ENCODE measurements at places on chromosomes 5 and 9.

- DNase-seq = no peak
These were observed 46.4 kb downstream of the SARDH start for GRCh38 chr9:133691626-133692363.

DNA sequence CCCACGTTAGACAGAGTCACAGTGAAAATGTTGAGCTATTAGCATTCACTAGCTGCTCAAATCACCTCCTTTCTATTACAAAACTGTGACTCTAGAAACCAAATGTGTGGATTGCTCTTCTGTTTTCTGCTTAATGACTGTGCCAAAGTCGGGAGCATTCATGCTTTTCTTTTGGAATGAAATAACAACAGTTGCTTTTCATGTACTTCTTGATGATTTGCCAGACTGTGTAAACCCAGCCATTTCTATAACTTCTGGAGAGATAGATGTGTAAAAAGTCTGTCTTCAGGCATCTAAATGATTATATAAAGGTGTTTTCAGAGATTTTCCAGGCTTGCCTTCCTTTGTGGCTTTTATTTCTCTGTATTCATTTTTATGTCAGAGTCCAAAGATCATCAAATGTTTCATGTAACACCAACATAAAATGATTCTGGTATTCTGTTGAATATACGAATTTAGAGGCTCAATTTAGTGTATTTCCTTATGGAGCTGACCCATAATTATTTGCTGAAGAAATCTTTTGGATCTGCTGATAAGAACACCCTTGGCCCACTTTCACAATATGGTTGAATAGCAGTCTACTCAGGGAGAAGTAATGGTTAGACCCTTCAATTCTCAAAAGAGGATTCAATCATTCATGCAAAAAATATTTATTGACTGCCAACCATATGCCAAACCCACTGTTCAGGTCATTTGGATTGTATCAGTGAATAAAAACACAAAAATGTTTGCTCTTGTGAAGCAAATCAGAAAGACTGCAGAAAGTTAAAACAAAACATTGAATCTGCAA is 581.2 kb downstream of the CDH18 start:
- DNase-seq = no peak

DNA sequence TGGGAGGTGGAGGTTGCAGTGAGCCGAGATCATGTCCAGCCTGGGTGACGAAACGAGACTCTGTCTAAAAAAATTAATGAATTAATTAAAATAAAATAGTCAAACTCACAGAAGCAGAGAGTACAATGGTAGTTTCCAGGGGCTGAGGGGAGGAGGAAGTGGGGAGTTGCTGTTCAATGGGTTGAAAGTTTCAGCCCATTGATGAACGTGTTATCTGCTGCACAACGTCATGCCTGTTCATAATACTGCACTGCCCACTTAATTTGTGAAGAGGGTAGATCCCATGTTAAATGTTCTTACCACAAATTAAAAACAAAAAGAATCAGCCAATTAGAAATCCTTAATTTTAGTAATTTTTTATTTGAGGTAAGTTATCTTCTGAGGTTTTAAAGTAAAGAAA is 16.4 kb upstream of the RUFY1 start:
- no peak for DNase-seq

- no peak for DNase-seq
These were observed 334.6 kb downstream of the MED10 start for GRCh38 chr5:6043491-6044310.

DNA sequence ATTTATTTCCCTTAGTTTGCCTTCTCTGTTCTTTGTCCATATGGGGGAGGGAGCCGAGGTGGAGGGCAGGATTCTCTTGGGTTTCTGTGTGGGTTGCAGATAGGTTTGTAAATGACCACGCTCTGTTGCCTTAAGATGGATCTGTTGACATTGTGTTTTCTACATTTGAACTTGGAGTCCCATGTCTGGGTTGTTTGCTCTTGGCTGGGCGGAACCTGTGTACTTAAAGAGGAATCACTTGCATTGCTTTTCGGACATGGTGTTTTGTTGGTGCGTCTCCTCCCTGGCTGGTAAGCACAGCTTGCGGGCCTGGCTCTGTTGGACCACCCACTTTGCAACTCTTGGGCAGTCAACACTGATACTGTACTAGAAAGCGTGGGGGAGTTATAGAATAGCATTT is 45.9 kb downstream of the EHMT1 start:
- DNase-seq = no peak

DNA sequence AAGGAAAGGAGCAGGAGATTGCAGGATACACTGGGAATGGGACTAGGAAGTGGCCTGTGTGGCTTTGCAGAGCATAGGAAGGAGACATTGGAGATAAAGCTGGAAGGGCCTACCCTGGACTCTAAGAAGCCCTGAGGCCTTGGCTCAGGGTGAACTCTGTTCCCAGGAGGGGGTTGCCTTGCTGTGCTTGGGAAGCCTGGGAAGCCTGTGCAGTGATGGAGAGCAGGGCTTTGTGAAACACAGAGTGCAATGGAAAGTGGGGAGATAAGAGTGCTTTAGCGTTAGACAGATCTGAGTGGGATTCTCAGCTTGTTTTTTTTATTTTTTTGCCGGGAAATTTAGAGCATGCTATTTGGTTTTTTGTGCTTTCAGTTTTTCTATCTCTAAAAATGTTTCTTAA is 437.8 kb downstream of the KDM4C start:
- DNase-seq = no peak

GRCh38 chr5:97418462-97418861 is 235.4 kb upstream of the RIOK2 start:
- DNase-seq = no peak

DNA sequence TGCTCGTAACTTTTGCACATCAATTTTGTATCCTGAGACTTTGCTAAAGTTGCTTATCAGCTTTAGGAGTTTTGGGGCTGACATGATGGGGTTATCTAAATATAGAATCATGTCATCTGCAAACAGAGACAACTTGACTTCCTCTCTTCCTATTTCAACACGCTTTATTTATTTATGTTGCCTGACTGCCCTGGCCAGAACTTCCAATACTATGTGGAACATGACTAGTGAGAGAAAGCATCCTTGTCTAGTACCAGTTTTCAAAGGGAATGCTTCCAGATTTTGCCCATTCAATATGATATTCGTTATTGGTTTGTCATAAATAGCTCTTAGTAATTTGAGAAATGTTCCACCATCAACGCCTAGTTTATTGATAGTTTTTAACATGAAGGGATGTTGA is 65.4 kb upstream of the CDH12 start:
- no peak for DNase-seq

- DNase-seq = no peak
These were observed 2.1 kb downstream of the PCDHA5 start for GRCh38 chr5:140823475-140823874.

DNA sequence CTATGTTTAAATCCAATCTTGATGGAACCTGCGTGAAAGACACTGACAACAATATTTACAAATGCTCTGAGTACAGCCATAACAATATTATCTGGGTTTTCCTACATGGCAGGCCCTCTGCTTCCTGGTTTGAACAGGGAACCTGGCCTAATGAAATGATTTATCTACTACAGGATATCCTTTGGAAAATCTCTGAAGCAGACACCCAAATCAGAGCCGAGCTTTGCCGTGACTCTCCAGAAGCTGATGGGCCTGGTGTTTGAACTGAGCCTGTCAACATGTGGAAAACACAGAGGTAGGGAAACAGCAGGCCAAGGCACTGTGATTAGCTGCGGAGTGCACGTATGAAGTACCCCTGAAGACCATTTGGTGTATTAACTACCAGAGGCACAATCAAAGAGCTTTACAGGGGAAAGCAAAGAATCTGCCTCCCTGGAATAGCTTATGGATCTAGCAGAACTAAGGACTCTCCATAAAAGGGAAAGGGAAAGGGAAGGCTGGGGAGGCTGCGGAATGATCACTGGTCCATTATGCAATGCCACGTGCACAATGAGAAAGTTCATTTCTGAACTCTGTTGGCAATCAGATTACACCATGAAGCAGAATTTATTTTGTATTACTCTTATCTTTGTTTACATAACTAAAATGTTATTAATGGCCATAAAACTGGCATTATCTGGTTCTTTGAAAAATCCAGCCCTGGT is 321.9 kb downstream of the EBF1 start:
- no peak for DNase-seq

GRCh38 chr9:86639899-86640379 is 285.7 kb upstream of the TUT7 start:
- no peak for DNase-seq

- no peak for DNase-seq
These were observed 185.5 kb downstream of the ARHGAP26 start for GRCh38 chr5:142955628-142956027.

DNA sequence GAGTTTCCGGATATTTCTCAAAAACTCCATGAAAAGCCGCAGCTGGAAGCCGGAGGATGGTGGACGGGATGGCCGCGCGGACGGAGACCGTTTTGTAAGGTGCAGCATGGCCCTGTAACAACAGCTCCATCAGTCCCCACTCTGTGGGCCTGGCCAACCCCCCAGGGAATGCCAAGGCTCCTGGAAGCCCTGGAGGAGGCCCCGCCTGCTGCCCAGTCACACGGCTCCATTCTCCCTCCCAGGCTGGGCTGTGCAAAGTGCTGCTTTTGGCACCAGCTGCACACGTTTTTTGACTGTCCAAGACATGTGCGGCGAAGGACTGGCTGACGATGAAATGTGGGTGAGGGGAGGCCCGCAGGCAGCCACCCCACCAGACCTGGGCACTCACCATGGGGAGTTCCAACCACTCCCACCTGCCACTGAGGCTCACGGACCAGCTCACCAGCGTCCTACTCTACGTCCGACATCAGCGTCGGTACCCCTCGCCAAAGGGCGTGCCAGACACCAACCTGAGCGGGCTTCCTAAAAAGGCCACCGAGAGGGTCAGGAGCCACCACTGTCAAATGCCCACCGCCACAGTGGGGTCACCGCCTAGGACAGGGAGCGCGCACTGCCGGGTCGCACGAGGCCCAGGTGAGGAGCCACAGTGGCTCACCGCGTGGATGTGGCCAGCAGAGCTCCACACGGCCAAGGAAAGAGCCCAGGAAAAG is 27.3 kb downstream of the PNPLA7 start:
- no peak for DNase-seq

DNA sequence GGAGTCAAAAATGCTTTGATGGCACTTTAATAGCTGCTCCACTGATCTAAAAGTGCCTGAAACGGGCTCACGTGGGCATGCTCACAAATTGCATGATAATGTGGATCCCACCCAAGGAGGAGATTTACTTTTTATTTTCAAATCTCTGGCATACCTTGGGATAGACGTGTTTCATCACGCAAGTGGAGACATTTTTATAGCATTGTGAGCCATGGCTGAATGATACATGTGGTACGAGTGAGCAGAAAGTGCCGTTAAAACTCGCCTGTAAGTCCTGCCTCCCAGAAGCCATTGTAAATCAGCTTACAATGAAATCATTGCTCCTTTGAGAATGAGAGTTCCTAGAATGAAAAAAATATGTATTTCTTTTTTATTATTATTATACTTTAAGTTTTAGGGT is 514.7 kb downstream of the MAT2B start:
- no peak for DNase-seq

GRCh38 chr9:18319918-18320445 is 154.0 kb upstream of the ADAMTSL1 start:
- DNase-seq = no peak

DNA sequence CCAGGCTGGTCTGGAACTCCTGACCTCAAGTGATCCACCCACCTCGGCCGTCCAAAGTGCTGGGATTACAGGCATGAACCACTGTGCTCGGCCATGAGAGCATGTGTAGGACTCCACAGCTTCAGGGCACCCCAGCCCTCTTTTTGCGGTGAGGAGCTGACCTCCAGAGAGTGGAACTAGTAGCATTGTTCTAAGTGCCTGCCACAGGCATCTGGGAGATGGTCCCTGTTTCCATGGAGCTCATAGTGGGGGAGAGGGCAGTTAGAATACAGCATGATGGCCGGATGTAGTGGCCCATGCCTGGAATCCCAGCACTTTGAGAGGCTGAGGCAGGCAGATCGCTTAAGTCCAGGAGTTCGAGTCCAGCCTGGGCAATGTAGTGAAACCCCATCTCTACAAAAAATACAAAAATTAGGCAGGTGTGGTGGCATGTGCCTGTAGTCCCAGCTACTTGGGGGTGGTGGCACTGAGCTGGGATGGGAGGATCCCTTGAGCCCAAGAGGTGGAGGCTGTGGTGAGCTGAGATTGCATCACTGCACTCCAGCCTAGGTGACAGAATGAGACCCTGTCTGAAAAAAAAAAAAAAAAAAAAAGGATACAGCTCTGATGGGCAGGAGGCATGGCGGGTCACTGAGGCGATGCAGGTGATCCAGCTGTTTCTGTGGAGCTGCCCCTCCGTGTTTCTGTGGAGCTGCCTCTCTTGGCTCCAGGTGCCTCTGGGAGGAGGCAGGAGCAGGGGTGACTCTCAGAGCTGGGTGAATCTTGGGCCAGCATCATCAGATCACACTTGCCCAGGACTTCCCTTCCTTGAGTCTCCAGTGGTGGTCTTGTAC is 4.2 kb downstream of the ASS1 start:
- DNase-seq = no peak

GRCh38 chr9:136351252-136351800 is 12.2 kb downstream of the DNLZ start:
- DNase-seq = no peak

- no peak for DNase-seq
These were observed 31.7 kb upstream of the PRXL2C start for GRCh38 chr9:96686638-96687335.

DNA sequence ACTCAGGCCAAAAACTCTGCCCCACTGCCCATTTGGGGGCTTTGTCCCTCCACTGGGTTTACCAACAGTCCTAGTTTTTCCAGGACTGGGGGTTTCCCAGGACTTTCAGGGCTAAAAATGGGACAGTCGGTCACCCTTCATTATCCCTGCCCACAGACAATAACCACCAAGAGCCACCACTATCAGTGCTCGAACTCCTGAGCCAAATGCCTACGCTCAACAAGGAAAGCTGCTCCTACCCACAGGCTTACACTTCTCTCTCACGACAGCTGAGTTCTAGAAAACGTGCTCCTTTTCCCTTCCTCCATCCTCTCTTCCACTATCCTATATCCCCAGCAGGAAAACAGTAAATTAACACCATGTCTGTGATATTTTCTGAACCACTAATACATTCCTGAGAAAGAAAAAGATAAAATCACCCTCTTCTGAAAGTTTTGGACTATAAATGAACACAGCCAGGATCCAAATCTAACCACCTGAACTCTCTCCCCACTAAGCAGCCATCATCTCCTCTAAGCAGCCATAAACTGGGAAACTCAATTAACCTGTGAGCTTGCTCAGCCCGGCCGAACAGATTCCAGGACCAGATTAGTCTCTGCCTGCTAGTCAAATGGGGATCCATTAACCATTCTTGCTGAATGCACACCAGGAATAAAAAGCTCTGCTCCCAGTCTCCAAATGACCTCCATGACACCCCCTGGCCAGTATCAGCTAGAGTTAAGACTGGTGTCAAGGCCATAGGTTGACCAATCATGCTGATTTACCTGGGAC is 41.8 kb downstream of the KLHL3 start:
- DNase-seq = no peak

GRCh38 chr5:138645778-138646575 is 70.8 kb upstream of the HSPA9 start:
- no peak for DNase-seq

GRCh38 chr5:156835905-156836304 is 14.2 kb upstream of the PPP1R2B start:
- DNase-seq = no peak
